Pancreas (tissue), 10 donors: ENCODE measurements at places on chromosomes 6 and 20.
A peak's percentile ranks its signal among the peaks of the same experiment; 100 is the strongest.

GRCh38 chr6:26532699-26533531 is 5.3 kb upstream of the HMGN4 start:
- peak; percentile 77 for DNase-seq

- DNase-seq = no peak
Measured at GRCh38 chr6:157264701-157265100, 58.6 kb downstream of the TMEM242 start.

GRCh38 chr6:128073389-128073788 is 172.5 kb upstream of the THEMIS start:
- DNase-seq = no peak

DNA sequence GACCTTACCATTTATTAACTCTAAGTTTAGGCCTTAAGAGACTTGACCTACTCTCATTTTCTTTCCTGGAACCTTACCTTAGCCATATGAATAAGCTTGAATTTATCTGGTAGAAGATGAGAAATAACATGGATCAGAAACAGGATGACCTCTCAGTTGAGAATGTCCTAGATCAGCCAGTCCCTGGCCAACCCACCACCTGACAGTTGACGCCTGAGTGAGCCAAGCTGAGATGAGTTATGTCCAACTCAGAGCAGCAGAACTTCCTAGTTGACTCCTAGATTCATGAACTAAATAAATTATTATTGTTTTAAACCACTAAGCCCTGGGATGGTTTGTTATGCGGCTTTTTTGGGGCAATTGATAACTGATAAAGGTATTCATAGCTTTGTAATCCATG is 233.0 kb upstream of the RAB32 start:
- no peak for DNase-seq

GRCh38 chr20:47502271-47503239 is 868 bp downstream of the NCOA3 start:
- DNase-seq = peak; percentile 9

- DNase-seq = no peak
Measured at GRCh38 chr6:54299542-54300269, 8.5 kb upstream of the TINAG start.

- no peak for DNase-seq
Measured at GRCh38 chr6:54010340-54011276, 100.6 kb upstream of the MLIP start.

DNA sequence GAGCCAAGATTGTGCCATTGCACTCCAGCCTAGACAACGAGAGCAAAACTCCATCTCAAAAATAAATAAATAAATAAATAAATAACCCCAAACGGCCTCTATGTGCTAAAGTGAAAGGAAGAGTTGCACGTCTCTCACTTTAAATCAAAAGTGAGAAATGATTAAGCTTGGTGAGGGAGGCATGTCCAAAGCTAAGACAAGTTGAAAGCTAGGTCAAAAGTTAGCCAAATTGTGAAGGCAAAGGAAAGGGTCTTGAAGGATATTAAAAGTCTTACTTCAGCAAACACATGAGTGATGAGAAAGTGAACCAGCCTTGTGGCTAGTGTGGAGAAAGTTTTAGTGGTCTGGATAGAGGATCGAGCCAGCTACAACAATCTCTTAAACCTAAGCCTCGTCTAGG is 14.3 kb downstream of the ZBP1 start:
- DNase-seq = no peak

- no peak for DNase-seq
Measured at GRCh38 chr6:16540804-16541752, 220.2 kb downstream of the ATXN1 start.

DNA sequence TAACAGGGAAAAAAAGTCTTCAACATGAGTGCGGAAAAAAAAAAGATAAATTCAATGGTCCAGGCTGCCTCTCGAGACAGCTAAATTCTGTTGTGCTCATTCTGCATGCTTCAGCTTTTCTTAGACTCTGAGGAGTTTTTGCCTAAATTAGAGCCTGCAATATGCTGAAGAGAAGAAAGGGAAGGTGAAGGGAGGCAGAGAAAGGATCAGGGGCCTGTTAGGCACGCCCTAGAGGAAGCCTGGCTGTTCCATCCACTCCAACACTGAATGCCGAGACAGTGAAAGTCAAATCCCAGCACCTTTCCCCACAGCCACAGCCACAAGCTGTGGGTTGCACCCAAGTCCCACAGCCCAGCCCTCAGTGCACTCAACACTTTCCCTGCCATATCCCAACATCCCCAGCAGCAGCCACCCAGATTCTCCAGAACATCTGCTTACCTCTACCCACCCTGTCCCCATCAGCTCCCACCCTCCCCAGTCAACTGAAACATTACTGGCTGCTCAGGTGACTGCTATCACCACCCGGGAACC is 37.3 kb downstream of the PREX1 start:
- DNase-seq = peak; percentile 31

DNA sequence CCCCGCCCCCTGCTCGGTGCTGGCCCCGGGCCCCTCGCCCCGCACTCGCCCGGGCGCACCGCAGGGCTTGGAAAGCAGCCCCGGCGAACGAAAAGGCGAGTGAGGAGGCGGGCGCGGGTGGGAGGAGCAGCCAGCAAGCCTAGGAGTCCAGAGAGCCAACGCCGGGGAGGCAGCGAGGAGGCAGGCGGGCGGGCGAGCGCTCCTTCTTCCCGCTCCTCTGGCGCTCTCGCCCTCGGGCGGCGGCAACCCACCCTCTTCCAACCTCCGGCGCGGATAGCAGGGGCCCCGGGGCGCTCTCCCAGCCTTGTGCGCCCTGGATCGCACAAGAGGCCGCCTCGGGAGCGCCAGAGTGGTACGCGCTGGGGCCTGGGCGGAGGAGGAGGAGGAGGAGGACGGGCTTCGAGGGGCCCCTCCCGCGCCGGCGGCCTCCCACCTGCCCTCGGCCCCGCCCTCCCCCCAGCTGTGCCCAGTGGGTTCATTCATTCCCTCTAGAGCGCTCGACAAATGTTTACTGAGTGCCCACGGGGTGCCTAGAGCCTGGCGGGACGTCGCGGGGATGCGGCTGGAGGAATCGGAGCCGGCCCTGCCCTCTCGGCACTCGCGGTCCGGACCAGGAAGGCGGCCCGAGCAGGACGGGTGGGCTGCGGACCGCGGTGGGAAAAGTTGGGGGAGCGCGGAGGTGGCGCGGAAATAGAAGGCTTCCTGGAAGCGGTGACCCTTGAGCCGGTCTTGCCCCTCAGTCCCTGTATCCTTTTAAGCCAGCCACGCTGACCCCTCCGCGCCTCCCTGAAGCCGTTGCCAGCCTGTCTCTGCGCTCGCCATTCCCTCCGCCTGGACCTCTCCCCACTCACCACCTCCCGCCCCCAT is at the start of gene BMP7:
Gene BMP7, minus strand, starts transcription at position 351 of the 867 bp plus-strand sequence. CDS start 519 bp downstream, outside the sequence.
- peak; percentile 55 for DNase-seq

DNA sequence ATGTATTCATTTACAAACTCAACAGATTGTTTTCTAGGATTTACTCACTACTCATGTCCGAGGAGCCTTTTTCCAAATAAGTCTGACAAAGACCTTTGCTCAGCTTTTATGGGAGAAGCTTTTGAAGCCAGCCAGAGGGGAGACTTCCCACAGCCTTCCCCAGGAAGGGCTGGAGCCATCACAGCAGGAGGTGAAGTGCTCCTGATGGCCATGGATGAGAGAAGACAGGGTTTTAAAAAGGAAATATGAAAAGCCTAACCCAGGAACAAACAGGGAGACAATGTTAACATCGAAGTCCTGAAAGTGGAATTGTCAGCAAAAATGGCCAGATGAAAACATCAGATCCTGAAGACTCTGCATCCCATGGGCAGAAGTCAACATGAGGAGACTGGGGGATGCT is 11.6 kb upstream of the TAGAP start:
- DNase-seq = no peak

- DNase-seq = no peak
Measured at GRCh38 chr6:147695819-147696218, 187.3 kb downstream of the SAMD5 start.

- no peak for DNase-seq
Measured at GRCh38 chr6:87093199-87093598, 1.7 kb downstream of the CGA start.

GRCh38 chr6:32658268-32658897 is 8.1 kb downstream of the HLA-DQB1 start:
- no peak for DNase-seq

DNA sequence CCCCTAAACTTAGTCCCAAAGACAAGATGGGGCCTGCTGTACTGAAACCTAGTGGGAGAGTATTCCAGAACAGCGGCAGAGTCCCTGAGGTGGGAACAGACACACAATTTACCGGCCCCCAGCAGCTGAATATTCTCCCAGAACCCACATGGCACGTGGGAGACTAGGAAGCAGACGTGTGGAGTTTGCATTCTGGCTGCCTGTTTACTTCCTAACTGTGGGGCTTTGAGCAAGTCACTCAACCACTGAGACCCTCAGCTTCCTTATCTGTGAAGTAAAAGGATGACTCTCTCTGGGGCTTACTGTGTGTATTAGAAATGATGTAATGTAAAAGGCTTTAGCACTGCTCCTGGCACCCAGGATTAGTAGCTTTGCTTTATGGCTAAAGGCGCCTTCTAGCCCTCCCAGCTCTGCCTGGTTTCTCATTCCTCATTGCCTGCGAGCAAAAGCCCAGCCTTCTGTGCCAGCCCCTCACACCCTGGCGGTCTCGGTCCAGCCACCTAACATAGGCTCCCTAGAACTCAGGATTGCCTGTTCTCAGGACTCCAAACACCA is 353.1 kb downstream of the CDC5L start:
- no peak for DNase-seq

- DNase-seq = no peak
Measured at GRCh38 chr6:92864966-92865555, 554.3 kb downstream of the EPHA7 start.

GRCh38 chr6:24864343-24864742 is 65.6 kb upstream of the ARMH2 start:
- DNase-seq = no peak

DNA sequence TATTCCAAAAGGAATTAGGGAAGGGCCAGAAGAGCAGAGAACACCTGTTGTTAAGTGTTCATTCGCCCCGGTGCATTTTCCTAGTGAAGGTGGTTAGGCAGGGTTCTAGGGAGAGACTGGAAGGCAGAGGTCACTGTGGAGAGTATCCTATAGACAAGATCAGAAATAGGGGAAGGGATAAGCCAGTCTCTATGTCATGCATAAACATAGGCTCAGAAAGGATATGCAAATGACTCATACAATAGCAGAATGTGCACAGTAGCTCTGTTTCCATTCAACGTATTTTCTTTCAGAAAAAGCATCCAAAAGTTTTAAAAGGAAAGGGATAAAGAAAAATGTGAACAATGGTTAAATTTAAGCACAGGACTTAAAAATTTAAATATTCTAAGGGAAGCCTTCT is 47.4 kb downstream of the BMP6 start:
- no peak for DNase-seq

DNA sequence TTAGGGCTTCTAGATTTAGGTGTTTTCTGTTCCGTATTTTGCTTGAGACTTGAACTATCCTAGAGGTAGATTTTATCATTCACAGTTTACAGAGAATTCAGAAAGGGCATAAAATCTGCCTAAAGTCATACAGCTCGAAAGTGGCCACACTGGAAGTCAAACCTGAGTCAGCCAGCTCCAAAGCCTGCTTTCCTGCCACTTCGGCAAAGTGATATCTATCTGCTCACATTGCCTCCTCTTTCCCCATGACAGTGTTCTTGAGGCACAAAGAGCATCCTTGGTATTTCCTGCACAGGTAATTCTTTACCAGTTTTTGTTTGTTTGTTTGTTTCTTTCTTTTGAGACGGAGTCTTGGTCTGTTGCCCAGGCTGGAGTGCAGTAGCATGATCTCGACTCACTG is 19.4 kb upstream of the SCUBE3 start:
- DNase-seq = no peak

DNA sequence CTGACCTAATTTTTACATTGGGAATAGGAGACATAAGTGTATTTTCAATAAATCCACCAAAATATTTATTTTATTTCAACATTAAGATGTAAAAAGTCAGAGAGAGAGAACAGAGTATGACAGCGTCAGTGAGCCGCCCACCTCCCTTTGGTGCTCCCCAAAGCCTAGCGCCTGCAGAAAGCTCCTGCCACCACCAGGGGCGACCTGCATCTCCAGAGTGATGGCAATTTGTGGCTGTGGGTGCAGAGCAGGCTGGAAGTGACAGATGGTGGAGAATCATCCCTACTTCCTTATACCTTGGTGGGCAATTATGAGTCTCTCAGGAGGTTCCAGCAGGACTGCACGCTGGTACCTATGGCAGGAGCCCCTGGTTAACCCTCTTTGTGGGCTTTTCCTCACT is 87.3 kb downstream of the PTPRT start:
- no peak for DNase-seq

- DNase-seq = no peak
Measured at GRCh38 chr20:46985671-46986070, 91.0 kb downstream of the EYA2 start.

DNA sequence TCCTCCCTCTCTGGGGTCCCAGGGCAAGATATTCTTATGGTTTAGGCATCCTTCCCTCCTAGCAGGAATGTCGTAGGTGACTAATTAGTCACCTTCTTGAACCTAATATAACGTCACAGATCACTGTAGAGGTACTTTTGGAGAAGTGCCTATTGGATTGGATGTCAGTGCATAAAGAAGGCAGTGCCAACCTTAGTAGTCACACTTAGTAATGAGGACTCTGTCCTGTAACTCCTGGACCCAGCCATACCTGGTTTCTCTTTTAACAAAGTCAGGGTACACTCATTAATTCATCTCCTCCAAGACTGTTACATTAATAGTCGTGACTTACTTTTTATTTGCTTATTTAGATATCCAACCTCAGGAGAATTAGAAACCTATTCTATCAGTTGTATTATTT is 20.0 kb downstream of the VTA1 start:
- no peak for DNase-seq

GRCh38 chr6:106747139-106747538 is 117.8 kb downstream of the QRSL1 start:
- DNase-seq = no peak

GRCh38 chr6:167152862-167153261 is 4.9 kb downstream of the GPR31 start:
- DNase-seq = no peak

- no peak for DNase-seq
Measured at GRCh38 chr6:40194447-40195170, 260.3 kb upstream of the MOCS1 start.

DNA sequence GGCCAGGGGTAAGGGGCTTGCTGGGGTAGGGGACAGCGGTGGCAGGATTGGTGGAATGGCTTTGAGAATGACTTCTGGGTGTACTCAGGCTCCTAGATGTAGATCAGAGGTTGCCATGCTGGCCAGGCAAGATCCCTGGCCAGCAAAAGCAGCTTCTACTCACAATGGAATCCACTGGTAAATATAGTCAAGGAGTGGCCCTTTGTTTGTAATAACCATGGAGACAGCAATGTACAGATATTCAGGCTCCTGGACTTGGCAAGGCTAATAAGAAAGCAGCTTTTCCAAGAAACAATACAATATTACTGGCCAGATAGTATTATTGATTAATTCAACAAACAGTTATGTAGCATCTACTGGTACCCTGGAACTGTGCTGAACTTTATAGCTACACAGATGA is 37.9 kb downstream of the CDH26 start:
- no peak for DNase-seq

DNA sequence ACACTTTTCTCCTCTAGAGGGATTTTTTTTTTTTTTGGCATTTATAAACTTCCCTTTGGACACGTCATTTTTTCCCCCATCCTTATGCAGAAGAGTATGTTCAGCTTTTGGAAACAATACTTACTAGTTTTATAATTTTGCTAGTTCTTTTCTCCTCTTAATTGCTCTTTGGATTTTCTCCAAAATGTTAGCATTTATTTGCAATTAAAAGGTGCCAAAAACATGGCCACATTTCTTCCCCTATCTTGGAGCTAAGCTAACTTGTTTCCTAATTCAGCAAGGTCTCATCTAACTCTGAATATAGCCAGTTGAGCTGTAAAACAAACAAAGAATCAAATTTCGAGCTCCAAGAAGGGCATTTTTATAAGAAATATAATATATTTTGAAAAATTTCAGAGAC is 39.2 kb upstream of the RNF182 start:
- no peak for DNase-seq
